ENCODE measurements at places on chromosomes 3 and 15.

DNA sequence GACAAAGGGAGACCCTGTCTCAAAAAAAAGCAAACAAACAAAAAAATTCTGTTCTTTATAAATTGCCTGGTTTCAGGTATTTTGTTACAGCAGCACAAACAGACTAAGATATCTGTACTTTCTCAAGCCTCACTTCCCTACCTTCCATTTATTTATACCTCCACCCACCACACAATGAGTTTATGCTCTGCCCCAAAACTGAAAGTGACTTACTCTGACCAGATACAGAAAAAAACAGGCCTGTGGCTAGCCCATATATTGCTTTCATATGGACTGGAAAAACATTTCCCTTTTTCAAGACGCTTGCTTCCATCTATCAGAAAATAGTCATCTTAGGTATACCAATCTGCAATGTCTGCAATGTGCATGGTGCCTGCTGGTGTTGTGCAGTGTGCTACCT, 8.7 kb upstream of the GPD1L start:
- DNase-seq = no peak

DNA sequence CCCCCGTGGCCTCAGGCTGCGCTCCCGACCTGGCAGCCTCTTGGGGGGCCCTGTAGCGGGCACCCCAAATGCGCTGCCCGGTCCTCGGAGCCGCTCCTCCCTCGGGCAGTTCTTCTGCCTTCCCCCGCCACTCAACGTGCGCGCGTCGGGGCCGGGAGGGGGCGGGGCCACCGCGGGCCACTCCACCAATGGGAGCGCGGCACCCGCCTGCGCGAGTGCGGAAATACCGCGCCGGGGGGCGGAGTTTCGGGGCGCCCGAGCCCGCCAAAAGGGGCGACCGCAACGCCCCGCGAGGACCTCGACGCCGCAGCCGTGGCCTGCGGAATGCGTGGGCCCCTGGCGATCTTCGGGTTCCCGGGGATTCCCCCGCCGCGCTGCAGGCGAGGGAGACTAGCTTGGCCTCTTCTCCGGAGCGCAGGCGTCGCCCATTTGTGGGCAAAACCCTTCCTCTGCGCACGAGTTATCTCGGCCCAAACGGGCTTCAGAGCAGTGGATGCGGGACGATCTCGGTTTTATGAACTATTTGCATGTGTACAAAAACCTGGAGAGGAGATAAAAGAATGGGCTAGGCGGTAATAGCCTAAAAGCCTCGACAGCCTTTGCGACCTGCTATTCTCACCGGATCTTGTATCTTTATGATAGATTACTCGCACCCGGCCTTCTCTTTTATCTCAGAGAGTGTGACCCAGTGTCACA, at the start of gene TASOR:
TASOR (minus strand) TSS at position 144 of the 696 bp plus-strand sequence. CDS start 259 bp downstream, outside the sequence.
- DNase-seq = peak; percentile 79

GRCh38 chr3:68757157-68757556, 175.2 kb downstream of the TAFA4 start:
- no peak for DNase-seq

- no peak for DNase-seq
Observed at GRCh38 chr3:81295906-81296577, 465.4 kb downstream of the GBE1 start.

- DNase-seq = no peak
Observed at GRCh38 chr3:52366527-52366926, 50.4 kb downstream of the DNAH1 start.

GRCh38 chr3:15055019-15055557, 10.0 kb downstream of the MRPS25 start:
- DNase-seq = no peak

GRCh38 chr3:47991341-47991740, 24.9 kb downstream of the MAP4 start:
- DNase-seq = no peak

GRCh38 chr3:99690761-99691369, 52.5 kb downstream of the COL8A1 start:
- DNase-seq = no peak

- DNase-seq = no peak
Observed at GRCh38 chr3:184683900-184684560, 27.8 kb downstream of the MAGEF1 start.

GRCh38 chr15:28021281-28022039, 77.7 kb downstream of the OCA2 start:
- DNase-seq = no peak

Data from activated gamma-delta T cell (primary cell).